ENCODE measurements at places on chromosomes 2 and 18. TPM values are rescaled to one million over a fixed set of nuclear protein-coding genes. Genes with fewer than 3 reads are reported as not detected.
A peak's percentile ranks its signal among the peaks of the same experiment; 100 is the strongest.

DNA sequence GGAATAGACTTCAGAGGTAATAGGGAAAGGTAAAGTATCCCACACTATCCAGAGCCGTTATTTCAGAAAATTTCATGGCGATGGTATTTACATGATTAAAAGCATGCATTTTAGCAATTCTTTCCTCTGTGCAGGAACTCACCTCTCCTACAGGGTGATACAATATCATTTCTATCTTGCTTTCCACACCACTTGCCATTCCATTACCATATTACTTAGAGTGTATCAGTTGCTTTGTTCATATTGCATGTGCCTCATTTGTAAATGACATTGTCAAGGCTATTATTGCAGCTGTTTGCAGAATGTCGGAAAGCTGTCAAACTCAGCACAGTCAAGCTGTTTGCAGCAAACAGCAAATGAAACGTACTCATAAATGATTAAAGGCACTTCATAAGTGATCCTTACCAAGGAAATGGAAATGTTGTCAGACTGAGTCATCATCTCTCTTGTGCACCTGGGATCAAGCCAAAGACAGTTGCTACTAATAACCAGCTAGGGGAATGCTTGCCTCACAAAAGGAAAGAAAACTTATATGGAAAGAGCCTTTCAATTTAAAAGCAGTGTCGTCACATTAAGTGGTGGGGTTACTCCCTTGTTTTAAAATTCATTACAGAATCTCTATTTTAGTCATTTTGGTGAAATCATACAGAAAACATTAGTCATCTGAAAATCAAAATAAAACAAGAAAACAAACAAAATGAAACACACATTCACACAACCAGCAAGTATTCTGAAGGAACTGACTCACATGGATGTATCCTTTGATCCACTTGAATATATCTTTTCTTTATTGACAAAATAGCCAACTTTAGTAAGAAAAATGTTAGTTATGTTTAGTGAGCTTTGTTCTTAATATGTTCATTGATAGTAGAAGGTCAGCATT, 1064.1 kb upstream of the CNTNAP5 start:
- no peak for DNase-seq

- DNase-seq = no peak
These were observed 33.4 kb upstream of the PNO1 start for GRCh38 chr2:68124321-68124720.

GRCh38 chr2:40915651-40916050, 463.8 kb upstream of the SLC8A1 start:
- no peak for DNase-seq

- no peak for DNase-seq
These were observed 286.2 kb downstream of the TCF4 start for GRCh38 chr18:55301824-55302166.

- no peak for DNase-seq
These were observed 17.1 kb upstream of the MC2R start for GRCh38 chr18:13932285-13933025.

DNA sequence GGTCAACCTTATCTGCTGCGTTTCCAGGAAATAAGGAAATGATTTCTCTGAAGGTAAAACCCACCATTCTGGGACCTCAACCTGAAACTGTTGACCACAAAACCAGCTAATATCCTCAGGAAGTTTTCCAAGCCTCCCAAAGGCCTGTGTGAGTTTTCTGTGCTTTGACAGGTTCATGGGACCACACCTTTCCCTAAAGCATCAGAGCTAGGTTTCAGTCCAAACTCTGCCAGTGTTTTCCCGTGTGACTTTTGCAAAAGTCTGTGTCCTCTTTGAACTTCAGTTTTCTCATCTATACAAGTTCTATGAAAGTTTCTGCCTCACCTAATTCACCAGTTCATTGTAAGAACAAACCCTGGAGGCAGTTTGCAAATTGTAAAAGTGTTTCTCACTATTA, 39.8 kb downstream of the VSNL1 start:
- no peak for DNase-seq

DNA sequence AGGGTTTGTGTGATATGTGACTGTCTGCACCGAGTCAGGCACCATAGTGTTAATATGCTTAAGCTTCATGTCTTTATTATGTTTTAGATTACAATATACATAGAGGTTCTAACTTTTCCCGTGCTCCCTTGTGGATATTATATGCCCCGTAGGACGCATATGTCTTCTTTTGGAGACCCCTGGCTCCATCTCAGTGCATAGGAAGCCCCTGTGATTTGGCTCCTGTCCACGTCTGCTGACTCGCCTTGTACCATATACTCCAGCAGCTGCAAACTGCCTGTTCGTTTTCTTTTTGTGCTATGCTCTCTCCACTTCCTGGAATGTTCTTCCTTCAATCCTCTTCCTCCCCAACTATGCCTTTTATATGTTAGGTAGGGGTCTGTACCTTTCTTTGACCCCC, 110.9 kb downstream of the PTRHD1 start:
- no peak for DNase-seq

DNA sequence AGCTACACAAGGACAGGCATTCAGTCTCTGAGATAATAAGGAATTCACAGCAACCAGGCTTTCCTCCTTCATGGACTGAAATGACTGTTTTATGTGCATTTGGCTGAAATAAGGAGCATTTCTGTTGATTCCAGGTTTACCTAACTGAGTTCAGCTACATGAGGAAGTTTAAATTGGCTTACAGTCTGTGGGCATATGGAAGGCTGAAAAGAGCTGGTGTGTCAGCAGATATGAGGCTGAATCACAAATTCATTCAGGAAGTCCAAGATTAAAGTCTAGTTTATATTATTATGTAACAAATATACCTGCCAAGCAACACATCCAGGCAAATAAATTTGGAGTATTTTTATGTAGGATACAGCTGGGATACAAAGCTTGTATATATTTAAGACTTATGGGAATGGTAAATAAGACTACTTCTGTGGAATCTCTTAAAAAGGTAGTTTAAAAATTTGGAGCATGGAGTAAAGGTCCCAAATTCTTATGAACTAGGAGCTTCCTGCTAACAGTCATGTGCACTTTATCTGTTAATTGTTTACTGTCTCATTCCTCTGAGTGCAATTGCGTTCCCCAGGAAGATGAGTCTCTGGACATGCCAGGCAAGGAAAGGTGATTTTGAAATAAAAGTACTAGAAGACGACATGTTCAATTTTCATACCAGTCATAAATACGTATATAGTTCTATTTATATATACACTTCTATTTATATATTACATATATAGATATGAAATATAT, 53.0 kb downstream of the ZC3H8 start:
- no peak for DNase-seq

- no peak for DNase-seq
These were observed 153.3 kb downstream of the PKP4 start for GRCh38 chr2:158610059-158610458.

DNA sequence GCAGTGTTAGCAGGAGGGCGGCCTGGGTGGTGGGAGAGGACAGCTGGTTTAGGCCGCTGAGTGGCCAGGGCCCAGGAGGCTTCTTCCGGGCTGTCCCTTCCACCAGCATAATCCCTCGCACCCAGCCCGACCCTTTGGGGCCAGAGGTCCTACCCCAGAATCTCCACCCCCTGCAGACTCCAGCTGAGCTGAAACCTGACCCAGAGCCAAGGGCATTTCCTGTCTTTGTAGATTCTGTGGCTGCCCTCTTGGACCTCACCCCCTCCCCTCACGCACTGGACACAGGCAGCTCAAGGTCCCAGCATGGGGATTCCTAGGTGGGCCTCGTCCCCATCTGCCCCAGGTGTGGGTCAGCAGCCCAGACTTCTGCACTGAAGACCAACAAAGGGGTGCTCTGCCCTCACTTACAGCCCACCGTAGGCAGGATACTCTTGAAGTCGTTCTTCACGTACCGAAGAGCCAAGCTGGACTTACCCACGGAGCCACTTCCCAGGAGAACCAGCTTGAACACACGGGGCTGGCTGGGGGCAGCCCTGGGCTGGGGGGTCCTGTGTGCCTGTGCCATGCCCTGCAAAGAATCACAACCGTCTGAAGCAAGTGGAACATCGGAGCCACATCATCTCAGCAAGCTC, 4.8 kb downstream of the RAB17 start:
- no peak for DNase-seq

DNA sequence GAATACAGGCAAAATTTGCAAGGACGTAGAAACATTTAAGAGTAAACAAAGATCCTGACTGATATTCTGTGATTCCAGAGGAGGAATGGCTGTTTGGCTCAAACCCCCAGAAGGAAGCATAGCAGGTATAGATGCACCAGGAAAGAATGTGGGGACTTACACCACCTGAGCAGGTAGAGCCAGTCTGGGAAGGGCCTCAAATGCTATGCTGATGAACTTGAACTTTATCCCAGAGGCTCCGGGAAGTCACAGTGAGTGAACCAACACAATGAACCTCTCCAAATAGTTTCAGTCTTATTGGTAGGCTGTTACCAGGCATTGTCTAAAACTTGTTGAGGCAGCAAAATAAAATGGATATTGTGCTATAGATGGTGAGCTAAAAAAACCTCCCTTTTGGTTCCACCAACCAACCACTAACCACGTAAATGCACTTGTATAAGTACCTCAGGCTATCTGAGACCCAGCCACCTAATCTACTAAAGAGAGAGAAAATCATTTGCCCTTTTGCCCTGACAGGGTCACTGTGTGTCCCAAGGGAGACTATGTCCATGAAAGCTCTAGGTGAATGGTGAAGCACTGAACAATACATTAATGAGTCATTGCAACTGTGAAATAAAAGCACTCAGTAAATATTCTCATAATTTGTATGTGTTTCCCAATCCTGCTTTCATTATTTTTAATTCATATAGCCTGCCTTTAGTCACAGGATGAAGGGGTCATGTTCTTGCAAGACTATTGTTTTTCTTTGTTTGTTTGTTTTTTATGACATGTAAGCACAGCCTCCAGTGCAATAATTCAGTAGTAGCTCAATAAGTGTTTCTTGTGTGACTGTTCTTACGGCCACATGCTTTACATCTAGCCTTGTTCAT, 911.6 kb downstream of the EPHA4 start:
- no peak for DNase-seq

- DNase-seq = peak; percentile 84
These were observed 63.2 kb upstream of the MAPRE2 start for GRCh38 chr18:34977838-34978532.

DNA sequence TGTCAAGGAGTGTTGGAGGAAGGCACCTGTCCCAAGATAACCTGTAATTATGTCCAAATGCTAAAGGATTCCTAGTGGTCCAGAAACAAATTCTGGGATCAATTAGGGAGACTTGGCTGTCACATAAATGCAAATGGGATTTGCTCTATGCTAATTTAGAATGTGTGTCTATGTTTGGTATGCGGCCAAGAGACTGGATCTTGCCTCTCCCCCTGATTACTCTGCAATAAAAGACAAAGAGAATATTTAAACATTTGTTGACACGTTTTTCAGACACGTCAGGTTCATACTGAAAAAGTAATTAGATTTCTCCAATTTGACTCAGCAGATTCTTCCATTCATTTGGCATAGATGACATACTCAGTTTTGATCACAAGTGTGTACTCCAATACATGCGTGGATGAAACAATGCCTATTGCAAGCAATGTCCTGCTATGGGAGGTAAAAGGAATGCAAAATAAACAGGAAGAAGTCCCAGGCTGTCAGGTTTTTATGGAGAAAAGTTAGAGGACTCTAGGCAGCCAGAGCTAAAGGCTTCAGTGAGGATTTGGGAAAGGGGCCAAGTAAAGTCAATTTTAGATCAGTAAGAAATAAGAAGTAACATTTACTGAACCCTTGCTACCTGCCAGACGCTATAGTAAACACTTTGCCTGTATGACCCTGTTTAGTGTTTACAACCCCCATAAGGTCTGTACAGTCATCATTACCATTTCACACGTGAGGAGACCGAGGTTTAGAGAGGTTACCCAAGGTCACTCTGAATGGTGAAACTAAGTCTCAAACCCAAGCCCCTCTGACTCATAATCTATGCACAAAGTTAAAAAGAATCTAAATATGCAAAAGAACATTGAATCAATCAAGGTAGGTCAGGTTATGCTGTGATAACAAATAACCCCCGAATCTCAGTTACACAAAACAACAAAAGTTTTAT, 7.8 kb downstream of the ANTXR1 start:
- no peak for DNase-seq

- DNase-seq = no peak
These were observed 846.4 kb downstream of the DCDC2C start for GRCh38 chr2:4549666-4550210.

The ZC3H6 gene
- total RNA-seq = 17.6 TPM

The NETO1 gene
- total RNA-seq = not detected

The AQP12A gene
- total RNA-seq = not detected

The MTERF4 gene
- total RNA-seq = 36.6 TPM

The CENPA gene
- 32.5 TPM for total RNA-seq

The ANKRD53 gene
- not detected for total RNA-seq

The UGT1A8 gene
- not detected for total RNA-seq
